Panc1 (cell line): ENCODE measurements at places on chromosomes 5 and 9.
A peak's percentile ranks its signal among the peaks of the same experiment; 100 is the strongest.

GRCh38 chr5:129245489-129245888 is 150.9 kb downstream of the ISOC1 start:
- H3K27ac ChIP-seq, result no peak overlapping the region
- no peaks in the 10 kb centered on the region for H3K4me1 ChIP-seq
- DNase-seq, result no peak
- H3K27me3 ChIP-seq, result no peaks in the 10 kb centered on the region
- H3K4me3 ChIP-seq, result no peak overlapping the region

DNA sequence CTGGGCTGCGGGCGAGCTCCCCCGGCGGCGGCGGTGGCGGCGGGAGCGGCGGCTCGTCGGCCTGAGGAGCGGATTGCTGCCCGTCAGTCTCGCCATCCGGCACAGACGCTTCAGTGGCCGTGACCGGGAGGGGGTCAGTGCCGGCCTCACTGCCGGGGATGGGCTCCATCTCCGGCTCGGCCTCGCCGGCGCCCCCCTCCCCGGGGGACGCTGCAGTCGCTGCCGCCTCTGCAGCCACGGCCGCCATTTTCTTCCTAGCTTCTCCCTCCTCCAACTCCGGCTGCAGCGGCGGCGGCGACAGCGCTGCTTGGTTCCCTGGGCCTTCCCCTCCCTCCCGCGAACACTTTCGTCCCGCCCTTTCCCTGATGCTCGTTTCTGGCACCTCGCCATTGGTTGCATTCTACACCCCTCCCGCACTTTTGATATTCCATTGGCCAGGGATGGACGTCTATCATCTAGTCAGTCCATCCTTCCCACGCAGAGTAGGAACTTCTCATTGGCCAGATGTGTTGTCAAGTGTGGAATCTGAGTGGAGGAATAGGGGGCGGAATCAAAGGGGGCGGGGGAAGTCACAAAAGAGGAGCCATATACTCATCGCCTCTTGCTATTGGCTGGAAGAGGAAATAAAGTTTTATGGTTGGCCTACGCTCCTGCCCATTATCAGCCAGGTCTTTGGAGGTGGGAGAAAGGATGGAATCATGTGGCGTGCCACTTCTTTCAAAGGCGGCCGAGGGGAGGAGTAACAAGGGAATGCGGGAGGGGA is at the start of gene PWWP2A:
PWWP2A (minus strand) TSS at position 309 of the 763 bp plus-strand sequence; CDS start at position 247, 62 bp downstream.
- peak within 1 kb of the TSS; percentile 74 for H3K27ac ChIP-seq
- DNase-seq, result peak; percentile 100
- no peaks in the 10 kb centered on the region for H3K36me3 ChIP-seq
- H3K4me1 ChIP-seq, result peaks cover 8% of the 10 kb centered on the region
- peak within 1 kb of the TSS; percentile 76 for H3K4me3 ChIP-seq

DNA sequence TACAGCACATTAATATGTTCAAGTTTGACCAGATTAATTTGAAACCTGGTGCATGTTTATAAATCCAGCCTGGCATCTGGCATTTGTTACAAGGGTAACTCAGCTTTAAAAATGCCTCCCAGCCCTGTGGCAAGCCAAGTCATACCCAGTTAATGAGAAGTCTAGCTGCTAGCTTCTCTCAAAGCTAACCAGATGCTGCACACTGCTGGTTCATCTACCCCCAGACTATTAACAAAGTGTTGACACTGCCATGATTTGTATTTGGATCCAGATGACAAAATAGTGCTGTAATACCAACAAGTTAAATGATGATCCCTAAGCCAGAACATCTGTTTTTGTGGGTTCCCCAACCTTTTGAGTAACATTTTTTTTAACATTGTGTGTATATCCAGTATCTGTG is 573.7 kb upstream of the DAB2 start:
- H3K4me3 ChIP-seq, result no peak overlapping the region
- no peaks in the 10 kb centered on the region for H3K36me3 ChIP-seq
- H3K27me3 ChIP-seq, result no peaks in the 10 kb centered on the region
- DNase-seq, result no peak
- no peak overlapping the region for H3K27ac ChIP-seq

- H3K36me3 ChIP-seq, result no peaks in the 10 kb centered on the region
- DNase-seq, result no peak
- no peak overlapping the region for H3K4me3 ChIP-seq
- H3K27ac ChIP-seq, result no peak overlapping the region
These were observed 125.3 kb upstream of the TMEM161B start for GRCh38 chr5:88393716-88394535.

- no peaks in the 10 kb centered on the region for H3K27me3 ChIP-seq
- H3K36me3 ChIP-seq, result no peaks in the 10 kb centered on the region
- DNase-seq, result no peak
- H3K4me1 ChIP-seq, result no peaks in the 10 kb centered on the region
- no peak overlapping the region for H3K27ac ChIP-seq
- H3K4me3 ChIP-seq, result no peak overlapping the region
These were observed 8.9 kb upstream of the NKD2 start for GRCh38 chr5:999724-1000123.

DNA sequence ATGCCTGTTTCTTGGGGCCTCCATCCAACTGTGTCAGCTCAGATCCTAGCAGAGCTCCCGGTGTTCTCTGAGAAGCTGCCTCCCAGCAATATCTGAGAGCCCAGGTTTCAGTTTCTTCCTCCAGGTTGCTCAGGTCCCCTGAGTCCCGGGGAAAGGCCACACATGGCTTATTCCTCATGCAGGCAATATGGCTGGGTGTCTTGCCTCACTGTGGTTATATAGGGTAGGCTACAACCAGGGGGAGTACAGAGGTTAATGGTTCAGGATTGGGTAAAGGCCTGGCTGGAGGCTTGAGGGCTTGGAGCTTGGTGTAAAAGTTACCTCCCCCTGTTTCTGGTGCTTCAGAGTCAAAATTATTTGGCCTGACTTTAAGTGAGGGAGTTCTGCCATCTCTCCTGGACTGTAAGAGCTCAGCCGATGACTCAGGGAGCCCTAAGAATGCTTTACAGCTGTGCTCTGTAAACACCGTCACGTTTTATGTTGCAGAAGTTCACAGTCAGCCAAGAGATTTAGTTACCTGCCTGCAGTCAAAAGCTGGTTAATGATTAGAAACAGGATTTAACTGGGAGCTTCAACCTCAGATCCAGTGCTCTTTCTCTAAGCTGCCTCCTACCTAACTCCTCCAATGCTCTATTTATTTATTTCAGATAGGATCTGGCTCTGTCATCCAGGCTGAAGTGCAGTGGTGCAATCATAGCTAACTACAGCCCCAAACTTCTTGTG is 24.3 kb upstream of the UBAP2 start:
- no peak for DNase-seq
- no peaks in the 10 kb centered on the region for H3K27me3 ChIP-seq
- H3K4me1 ChIP-seq, result 0 out of 2 replicates have a peak, but pooled peaks cover 6% of the 10 kb centered on the region
- peak overlapping the region; percentile 27 for H3K27ac ChIP-seq
- no peak overlapping the region for H3K4me3 ChIP-seq

- no peak overlapping the region for H3K4me3 ChIP-seq
- H3K36me3 ChIP-seq, result no peaks in the 10 kb centered on the region
- H3K27ac ChIP-seq, result no peak overlapping the region
- H3K4me1 ChIP-seq, result 0 out of 2 replicates have a peak, but pooled peaks cover 2% of the 10 kb centered on the region
These were observed 175.2 kb downstream of the PAX5 start for GRCh38 chr9:36858805-36859375.

DNA sequence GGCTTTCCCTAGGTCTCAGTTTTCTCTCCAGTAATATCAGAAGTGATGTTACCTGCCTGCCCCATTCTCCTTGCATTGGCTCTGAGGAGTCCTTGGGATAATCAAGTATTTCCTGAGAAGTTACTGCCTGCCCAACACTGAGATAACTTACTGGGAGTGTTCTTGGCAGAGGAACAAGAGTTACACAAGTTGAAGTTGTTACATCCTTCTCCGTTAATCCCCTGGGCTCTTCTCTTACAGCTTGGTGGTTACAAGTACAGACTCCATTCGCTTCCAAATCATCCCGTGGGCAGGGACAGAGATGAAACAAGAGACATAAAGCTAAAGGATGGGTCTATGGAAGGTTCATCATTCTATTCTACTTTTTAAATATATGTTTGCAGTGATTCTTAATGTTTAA is 74.1 kb upstream of the SAP30L start:
- H3K27ac ChIP-seq, result no peak overlapping the region; the same call in 1 of the 2 replicates
- no peak for DNase-seq
- H3K4me3 ChIP-seq, result no peak overlapping the region
- no peaks in the 10 kb centered on the region for H3K36me3 ChIP-seq
- H3K27me3 ChIP-seq, result no peaks in the 10 kb centered on the region
- peaks cover 18% of the 10 kb centered on the region for H3K4me1 ChIP-seq

DNA sequence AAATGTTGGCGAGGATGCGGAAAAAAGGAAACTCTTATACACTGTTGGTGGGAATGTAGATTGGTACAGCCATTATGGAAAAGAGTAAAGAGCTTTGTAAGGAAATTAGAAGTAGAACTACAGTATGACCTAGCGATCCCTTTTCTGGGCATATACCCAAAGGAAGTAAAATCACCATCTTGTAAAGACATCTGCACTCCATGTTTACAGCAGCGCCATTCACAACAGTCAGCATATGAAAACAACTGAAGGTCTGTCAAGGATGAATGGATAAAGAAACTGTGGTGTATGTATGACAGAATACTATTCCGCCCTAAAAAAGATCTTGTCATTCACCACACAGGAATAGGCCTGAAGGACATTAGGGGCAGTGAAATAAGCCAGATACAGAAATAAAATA is 27.7 kb upstream of the SLC25A51 start:
- no peak for DNase-seq
- H3K27me3 ChIP-seq, result no peaks in the 10 kb centered on the region
- peaks cover 29% of the 10 kb centered on the region for H3K4me1 ChIP-seq
- no peak overlapping the region for H3K4me3 ChIP-seq

- no peaks in the 10 kb centered on the region for H3K36me3 ChIP-seq
- H3K4me1 ChIP-seq, result no peaks in the 10 kb centered on the region
- H3K27me3 ChIP-seq, result no peaks in the 10 kb centered on the region
- H3K4me3 ChIP-seq, result no peak overlapping the region
- H3K27ac ChIP-seq, result no peak overlapping the region
These were observed 201.2 kb downstream of the ACTL7B start for GRCh38 chr9:108654566-108654965.

GRCh38 chr9:10869687-10870086 is 256.9 kb upstream of the PTPRD start:
- H3K27me3 ChIP-seq, result no peaks in the 10 kb centered on the region
- no peak overlapping the region for H3K27ac ChIP-seq
- DNase-seq, result no peak

DNA sequence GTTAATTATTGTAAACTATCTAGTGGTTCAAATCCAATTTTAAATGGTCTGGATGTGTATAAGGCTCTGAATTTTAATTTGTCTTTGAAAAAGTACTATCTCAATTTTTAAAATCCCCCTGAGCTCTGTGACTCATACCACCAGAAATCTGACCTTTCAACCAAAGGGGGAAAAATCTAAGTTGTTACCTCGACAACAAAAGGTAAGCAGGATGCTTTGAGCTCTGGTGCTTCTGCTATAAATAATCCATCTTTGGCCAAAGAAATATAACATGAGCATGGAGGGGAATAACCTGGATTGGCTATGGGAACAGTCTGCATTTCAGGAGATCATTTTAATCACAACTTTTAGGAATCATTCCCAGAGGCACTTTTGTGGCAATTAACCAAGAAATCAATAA is 76.3 kb upstream of the PCSK1 start:
- no peak overlapping the region for H3K27ac ChIP-seq

- no peaks in the 10 kb centered on the region for H3K27me3 ChIP-seq
- peaks cover 6% of the 10 kb centered on the region; the same call in 1 of the 2 replicates for H3K4me1 ChIP-seq
- no peak for DNase-seq
- H3K4me3 ChIP-seq, result no peak overlapping the region
- no peak overlapping the region for H3K27ac ChIP-seq
These were observed 86.0 kb downstream of the PRRT1B start for GRCh38 chr9:131631306-131631705.

DNA sequence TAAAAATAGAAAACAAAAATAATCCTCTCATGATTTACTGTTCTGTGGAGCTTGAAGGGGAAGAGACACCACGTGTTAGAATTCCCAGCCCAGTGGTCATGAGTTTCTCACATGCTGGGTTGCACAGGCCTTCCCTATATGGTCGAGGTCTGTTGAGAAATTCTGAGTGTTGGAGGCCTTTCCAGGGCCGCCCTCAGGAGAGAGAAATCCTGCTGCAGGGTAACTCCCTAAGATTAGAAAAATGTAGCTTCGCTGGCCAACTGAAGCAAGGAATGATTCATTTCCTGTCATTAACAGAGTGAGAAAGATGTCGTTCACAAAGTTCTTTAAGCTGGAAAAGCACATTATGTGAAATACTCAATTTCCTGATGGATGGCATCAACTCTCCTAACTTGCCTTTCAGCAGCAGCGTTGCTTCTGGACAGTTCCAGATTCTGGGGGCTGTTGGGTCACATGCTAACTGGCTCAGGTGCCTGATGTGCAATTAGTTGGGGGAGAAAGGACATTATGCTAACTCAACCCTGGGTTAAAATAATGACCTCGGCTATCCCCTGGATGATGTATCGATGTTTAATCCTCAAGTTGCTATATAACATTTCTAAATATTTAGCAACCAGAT is 104.8 kb upstream of the CD180 start:
- peak; percentile 5 for DNase-seq
- no peak overlapping the region for H3K4me3 ChIP-seq
- H3K36me3 ChIP-seq, result no peaks in the 10 kb centered on the region

GRCh38 chr5:128870373-128870772 is 94.9 kb upstream of the SLC27A6 start:
- no peak overlapping the region for H3K4me3 ChIP-seq
- H3K36me3 ChIP-seq, result no peaks in the 10 kb centered on the region
- no peaks in the 10 kb centered on the region for H3K4me1 ChIP-seq
- no peak for DNase-seq

DNA sequence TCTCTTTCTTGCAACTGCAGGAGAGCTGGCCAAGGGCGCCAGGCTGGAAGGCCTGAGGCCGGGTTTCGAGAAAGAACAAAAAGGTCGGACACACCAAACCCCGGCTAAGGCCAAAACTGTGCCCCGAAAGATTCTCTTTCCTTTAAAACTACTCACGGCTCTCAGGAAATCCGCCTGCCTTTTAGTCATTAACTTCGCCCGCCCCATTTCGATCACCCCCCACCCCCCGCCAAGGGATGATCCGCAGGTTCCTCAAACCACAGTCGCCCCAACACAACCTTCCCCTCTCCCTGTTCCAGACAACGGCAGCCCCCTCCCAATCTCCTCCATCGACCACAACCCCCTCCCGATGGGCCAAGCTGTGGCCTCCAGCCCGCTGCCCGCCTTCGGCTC is 536 bp downstream of the FEM1C start:
- no peak for DNase-seq
- no peaks in the 10 kb centered on the region for H3K27me3 ChIP-seq
- peaks cover 18% of the 10 kb centered on the region for H3K36me3 ChIP-seq
- peak overlapping the region; percentile 84 for H3K27ac ChIP-seq

- H3K27ac ChIP-seq, result no peak overlapping the region
- DNase-seq, result no peak
- no peaks in the 10 kb centered on the region for H3K36me3 ChIP-seq
- H3K27me3 ChIP-seq, result no peaks in the 10 kb centered on the region
- H3K4me3 ChIP-seq, result no peak overlapping the region
These were observed 18.7 kb upstream of the AKNA start for GRCh38 chr9:114406441-114406840.

GRCh38 chr5:59600153-59600552 is 293.4 kb downstream of the PDE4D start:
- no peak overlapping the region for H3K4me3 ChIP-seq
- no peak overlapping the region for H3K27ac ChIP-seq
- no peak for DNase-seq
- H3K4me1 ChIP-seq, result no peaks in the 10 kb centered on the region
- no peaks in the 10 kb centered on the region for H3K36me3 ChIP-seq

- no peak for DNase-seq
- no peak overlapping the region for H3K4me3 ChIP-seq
- H3K27ac ChIP-seq, result no peak overlapping the region
These were observed 1125.0 kb upstream of the DMAC1 start for GRCh38 chr9:8924562-8924961.

- DNase-seq, result no peak
- H3K4me3 ChIP-seq, result no peak overlapping the region
- H3K27ac ChIP-seq, result no peak overlapping the region
- H3K27me3 ChIP-seq, result no peaks in the 10 kb centered on the region
- H3K36me3 ChIP-seq, result peaks cover 14% of the 10 kb centered on the region
- no peaks in the 10 kb centered on the region for H3K4me1 ChIP-seq
These were observed 40.0 kb downstream of the CPLANE1 start for GRCh38 chr5:37208883-37209797.
